Hepatocyte (in vitro differentiated cells): ENCODE measurements at places on chromosomes 6 and 20. TPM values are rescaled to one million over a fixed set of nuclear protein-coding genes. Genes with fewer than 3 reads are reported as not detected.

EYA4 gene
- 1.8 and 1.9 TPM in 2 replicates for total RNA-seq

ESR1 gene
- 0.07 and 0.08 TPM in 2 replicates for total RNA-seq

IL17A gene
- not detected in 2 replicates for total RNA-seq

RAD21L1 gene
- total RNA-seq = not detected in 2 replicates
